Cerebellum (tissue), 4 donors: ENCODE measurements at places on chromosomes 16 and 17.

GRCh38 chr17:56177361-56177760 is 24.1 kb downstream of the ANKFN1 start:
- no peak for DNase-seq

DNA sequence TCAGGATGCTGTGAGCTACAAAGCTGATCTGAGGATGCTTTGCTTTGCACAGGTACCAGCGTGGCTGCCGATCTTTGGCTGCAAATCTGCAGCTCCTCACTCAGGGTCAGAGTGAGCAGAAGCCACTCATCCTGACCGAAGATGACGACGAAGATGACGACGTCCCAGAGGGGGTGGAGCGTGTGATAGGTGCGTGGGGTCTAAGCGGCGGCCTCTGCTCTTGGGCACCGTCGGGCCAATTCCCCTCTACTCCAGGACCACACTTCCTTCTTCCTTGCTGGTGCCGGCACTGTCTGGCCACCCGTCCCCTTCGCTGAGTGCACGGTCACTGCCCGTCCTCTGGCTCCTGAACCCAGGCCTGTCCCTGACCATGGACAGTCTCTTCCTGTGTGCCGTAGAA is 34.0 kb downstream of the ZNF750 start:
- no peak for DNase-seq

GRCh38 chr17:74738051-74738996 is 1.3 kb downstream of the RAB37 start:
- DNase-seq = no peak

DNA sequence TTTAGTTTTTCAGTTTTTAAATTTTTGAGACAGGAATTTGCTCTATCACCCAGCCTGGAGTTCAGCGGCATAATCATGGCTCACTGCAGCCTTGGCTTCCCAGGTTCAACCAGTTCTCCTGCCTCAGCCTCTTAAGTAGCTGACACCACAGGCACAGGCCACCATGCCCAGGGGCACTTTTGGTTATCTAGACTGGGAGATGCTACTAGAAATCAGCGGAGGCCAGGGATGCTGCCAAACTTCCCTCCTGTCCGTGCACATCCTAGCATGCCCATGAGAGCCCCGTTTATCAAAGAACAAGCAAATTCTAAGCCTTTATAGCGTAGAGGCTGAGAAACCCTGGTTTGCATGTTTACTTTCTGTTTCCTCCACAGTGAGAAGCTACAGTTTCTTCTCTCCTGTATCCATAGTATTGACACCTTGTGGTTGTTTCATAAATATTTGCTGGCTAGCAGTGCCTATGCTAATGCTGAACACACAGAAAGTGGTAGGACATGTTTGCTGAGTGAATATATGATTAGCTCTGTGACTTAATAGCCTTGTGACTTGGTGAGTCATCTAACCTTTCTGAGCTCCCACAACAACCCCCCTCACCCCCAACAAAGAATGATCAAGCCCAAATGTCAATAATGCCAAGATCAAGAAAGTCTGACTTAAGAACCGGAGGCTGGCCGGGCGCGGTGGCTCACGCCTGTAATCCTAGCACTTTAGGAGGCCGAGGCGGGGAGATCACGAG is 39.2 kb upstream of the MAF start:
- DNase-seq = no peak

GRCh38 chr17:4520060-4520893 is 21.6 kb downstream of the SPNS2 start:
- no peak for DNase-seq

DNA sequence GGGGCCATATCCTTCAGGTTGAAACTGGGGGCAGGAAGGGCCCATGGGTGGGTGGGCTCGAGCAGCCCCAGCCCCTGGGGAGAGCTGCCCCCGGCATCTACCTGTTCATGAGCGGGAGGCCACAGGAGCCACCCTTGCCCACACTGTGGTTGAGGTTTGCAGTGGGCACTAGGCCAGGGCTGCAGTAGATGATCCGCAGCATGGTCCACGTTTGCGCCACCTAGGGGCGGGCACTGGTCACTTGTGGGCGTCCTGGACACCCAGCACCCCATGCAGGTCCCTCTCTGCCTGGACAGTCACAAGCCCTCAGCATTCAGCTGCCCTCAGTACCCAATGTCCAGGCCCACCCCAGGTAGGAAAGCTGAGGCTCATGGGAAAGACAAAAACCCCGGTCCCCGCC is 1.8 kb upstream of the JMJD8 start:
- DNase-seq = no peak

DNA sequence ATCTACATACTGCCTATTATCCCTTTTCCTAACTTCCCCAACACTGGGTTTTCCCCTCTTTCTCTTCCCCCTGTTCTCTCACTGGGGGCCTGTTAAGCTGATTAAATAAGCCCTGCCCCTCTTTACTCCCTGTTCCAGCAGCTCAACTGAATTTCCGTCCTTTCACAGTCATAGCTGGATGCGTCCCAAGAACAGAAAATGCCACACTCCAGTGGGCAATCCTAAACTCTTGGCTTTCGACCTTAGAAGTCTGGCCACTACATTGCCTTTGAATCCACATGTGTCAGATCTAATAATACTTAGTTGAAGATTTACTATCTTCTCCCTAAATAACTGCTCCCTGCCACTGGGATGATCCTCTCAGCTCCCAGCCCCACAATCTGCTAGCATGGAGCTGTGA is 34.5 kb downstream of the KCNJ16 start:
- DNase-seq = no peak

- DNase-seq = no peak
Measured at GRCh38 chr17:55576996-55577586, 65.8 kb upstream of the SMIM36 start.

GRCh38 chr17:8481089-8481488 is 45.4 kb downstream of the NDEL1 start:
- DNase-seq = no peak

GRCh38 chr17:38453951-38454421 is 25.7 kb downstream of the ARHGAP23 start:
- no peak for DNase-seq

- DNase-seq = no peak
Measured at GRCh38 chr17:681316-681715, 33.3 kb downstream of the VPS53 start.

DNA sequence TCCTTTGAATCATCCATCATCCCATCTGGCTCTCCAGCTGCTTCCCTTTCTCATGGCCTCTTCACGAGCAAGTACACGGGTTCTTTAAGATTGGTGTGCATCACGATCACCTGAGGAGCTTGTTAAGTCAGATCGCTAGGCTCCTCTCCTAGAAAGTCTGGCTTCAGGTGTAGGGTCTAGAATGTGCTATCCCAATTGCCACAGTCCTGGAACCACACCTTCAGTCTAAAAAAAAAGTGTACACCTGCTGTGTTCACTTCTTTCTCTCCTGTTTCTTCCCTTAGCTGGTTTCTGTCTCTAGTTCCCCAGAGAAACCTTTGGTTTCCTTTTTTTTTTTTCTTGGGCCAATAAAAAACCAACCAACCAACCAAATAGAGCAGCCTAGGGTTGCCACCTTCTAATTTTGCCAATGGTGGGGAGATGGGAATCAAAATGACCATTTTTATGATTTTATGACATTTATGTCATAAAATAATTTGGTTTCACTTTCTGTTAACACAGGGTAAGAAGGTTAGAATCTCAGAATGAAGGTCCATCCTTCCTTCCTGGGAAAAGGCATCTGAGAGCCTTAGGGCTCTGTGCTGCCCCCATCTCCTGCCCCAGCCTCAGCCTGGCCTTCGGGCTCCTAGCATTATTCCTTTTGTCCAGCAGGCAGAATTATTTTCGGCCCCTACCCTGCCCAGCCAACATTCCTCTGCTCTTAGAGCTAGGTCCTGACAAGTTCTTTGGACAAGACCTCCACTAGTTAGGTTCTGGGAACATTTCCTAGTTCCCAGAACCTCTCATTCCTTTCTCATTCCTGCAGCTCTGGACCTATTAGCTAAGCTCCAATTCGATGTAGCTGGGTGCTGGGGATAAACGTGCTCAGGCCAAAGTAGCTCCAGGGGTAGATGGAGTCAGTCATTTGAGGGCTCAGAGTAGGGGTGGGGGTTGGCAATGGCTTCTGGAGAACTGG is 1.9 kb upstream of the GGT6 start:
- DNase-seq = no peak

- DNase-seq = peak; percentile 99
Measured at GRCh38 chr17:5486206-5487124, at the start of gene MIS12. MIS12 (plus strand) TSS chr17:5486566; CDS start chr17:5488863, 2,297 bp downstream.

GRCh38 chr17:20241855-20242254 is 225.5 kb downstream of the LGALS9B start:
- DNase-seq = no peak

DNA sequence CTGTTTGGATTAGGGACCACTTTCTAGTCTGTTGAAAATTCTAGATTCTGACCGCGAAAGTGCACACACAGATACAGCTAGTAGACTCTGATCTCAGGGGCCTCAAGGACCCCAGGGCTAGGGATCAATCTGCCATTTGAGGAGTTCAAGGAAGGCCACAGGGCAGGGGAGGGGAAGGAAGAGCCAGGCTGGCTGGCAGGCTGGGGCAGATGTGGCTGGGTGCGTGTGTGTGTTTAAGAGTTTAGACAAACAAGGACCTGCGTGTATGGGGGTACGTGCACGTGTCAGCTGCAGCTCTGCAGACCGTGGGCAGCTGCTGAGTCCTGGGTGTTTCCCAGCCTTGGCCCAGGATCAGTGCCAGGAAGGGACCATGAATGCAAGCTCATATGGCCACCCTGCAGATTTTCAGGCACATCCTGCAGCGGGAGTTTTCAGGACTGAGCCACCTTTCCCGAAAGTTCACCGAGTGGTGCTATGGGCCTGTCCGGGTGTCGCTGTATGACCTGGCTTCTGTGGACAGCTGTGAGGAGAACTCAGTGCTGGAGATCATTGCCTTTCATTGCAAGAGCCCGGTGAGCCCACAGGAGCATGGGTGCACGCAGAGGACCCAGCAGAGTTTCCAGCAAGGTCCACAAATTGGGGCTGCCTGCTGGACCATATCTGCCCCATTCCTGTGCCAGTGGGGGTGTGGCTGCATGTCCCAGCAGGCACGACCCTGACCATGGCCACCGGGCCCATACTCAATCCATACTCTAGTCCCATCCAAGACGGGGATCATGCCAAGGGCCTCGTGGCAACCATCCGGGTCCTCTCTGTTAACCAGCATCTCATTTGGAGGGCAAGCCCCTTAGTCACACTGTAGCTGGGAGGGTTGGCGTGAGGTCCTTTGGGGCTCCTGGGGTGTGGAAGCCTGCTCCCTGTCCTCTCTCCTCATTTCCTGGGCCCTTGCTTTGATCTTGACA is 10.6 kb downstream of the TRPV2 start:
- no peak for DNase-seq

DNA sequence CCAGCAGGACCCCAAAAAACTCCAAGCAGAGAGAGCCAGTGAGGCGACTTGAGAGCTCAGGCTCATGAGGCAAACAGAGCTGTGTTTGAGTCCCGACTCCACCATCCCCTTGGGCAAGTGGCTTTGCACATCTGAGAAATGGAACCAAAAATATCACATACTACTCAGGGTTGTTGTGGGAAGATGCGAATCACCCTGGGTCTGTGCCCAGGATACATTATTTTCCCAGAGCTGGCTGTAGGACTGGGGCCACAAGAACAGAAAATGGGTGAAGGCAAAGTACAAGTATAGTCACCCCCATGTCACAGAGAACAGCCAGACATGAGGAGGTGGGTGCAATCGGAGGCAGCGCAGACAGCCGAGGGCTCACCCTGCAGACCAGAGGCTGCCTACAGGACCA is 127.3 kb downstream of the GAS7 start:
- DNase-seq = no peak

DNA sequence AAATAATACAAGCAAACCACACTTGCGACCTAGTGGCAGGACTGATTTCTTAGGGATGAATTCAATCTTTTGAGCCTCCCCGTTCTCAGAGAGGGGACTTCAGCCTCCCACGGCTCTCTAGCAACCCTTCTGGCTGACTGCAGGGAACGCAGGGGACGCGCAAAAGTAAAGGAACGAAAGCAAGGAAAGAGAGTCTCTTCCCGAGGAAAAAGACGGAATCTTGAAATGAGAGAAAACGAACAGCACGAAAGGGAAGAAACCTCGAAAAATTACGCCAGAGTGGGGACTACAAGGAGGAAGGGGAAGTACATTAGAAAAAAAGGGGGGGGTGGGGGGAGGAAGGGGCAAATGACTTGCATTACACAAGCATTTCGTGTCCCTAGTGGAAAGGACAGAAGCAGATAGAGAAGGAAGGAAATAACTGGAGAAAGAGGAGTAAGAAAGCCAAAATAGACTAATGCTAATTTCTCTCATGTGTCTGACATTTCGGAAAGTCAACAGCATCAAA is 1.2 kb downstream of the GRB2 start:
- peak; percentile 76 for DNase-seq

DNA sequence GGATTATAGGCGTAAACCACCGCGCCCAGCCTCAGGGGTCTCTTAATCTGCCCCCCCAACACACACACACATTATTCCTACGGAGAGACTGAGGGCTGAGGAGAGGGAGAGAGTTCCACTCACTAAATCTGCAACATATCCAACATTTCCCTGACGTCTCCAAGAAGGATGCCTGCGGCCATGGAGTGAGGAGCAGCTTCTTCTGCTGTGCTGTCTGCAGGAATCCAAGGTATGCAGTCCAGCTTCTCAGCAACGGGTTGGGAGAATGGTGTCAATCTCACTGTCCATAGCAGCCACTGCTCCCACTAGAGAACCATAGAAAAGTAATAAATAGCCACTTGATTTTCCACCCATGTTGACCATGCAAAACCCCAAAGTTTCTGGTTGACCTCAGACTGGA is 5.1 kb upstream of the PLXDC1 start:
- no peak for DNase-seq

DNA sequence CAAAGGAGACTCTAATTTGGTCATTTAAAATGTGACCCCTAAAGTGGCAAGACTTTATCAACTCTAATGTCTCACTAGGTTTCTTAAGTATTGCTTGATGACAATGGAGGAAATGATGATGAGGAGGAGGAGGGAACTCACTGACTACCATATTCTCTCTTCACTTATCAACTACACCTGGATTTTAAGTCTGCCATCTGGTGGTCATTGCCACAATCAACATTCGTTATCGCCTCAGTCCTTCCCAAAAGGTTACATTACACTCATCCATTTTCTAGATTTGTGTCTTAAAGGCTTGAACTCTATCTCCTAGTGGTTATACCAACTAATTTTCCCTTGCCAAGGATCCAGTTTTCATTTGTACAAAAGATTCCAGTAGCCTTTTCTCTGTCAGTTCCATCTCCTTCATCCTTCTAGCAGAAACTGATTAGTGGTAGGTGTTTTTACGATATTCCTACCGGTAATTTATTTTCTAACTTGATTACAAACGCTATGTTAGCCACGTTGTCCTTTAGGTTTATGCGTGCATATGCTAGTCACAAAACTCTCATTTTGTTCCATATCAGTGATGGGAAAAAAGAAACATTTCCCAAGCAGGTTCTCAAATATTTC is 114.6 kb upstream of the NOG start:
- no peak for DNase-seq
